ENCODE measurements at places on chromosomes 7 and 10.

DNA sequence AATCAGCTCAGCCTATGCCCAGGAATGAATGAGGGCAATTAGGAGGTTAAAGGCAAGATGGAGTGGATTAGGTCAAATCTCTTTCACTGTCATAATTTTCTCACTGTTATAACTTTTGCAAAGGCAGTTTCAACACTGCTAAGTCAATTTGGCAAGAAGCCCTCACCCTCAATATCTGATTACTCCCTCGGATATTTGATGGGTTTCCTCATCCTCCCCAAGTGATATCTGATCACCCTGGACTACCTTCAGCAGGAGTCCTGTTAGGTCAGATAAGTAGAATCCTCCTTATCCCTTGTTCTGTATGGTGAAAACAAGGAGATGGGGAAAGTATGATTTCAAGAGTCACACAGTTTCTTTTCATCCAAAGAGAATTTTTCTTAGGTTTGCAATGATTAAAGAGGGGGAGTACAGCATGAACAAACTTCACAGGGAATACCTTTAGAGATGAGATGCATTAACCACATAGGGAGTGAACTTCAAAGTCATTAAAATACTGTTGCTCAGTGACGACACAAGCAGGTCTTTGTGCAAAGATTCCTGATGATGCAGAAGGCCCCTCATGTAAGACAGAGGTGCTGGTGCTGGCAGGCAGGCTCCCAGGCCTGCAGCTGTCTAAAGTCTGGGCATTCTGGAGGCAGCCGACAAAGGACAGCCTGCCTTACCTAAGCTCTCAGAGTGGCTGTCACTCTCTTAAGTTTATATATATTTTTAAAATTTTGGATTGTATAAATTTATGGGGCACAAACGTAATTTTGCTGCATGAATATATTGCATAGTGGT, 75.4 kb upstream of the POM121L12 start:
- no peak for DNase-seq

DNA sequence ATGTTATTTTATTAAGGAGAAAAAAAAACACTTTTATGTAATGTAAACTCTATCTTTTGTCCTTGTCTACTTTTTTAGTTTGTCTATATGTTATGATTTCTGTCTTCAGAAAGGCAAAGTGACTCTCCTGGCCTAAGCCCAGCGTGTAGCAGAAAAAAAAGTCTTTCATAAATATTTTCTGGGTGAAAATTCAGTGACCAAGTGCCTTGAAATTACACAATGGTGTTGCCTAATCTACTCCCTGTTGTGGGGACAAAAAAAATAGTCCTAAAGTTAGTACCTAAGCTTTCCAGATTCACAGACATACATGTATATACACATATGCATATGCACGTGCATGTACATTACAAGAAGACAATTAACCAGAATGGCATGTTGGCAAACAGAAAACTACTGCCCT, 1257.8 kb upstream of the SORCS1 start:
- DNase-seq, result no peak

- DNase-seq, result no peak
These were observed 7.5 kb upstream of the JAKMIP3 start for GRCh38 chr10:132058111-132058745.

DNA sequence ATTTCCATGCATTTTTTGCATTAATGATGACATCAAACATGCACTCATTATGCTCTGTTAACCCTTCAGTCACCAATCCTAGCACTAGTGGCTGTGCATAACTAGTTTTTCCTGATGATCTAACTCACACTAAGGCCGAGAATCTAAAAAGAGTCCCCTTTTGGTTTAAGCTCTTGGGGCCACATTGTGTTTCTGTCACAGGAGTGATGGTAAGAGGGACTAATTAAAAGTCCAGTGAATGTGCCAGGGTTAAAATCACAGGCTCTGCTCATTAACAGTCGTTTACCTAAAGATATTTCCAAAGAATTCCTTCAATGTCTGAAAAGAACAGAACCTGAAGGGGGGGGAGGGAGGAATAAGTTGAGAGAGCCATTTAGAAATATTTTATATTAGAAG, 359.0 kb upstream of the ANKRD30A start:
- DNase-seq, result no peak

- no peak for DNase-seq
These were observed 622.0 kb upstream of the PFKP start for GRCh38 chr10:2445370-2445769.
